ENCODE measurements at places on chromosomes 4 and X.

DNA sequence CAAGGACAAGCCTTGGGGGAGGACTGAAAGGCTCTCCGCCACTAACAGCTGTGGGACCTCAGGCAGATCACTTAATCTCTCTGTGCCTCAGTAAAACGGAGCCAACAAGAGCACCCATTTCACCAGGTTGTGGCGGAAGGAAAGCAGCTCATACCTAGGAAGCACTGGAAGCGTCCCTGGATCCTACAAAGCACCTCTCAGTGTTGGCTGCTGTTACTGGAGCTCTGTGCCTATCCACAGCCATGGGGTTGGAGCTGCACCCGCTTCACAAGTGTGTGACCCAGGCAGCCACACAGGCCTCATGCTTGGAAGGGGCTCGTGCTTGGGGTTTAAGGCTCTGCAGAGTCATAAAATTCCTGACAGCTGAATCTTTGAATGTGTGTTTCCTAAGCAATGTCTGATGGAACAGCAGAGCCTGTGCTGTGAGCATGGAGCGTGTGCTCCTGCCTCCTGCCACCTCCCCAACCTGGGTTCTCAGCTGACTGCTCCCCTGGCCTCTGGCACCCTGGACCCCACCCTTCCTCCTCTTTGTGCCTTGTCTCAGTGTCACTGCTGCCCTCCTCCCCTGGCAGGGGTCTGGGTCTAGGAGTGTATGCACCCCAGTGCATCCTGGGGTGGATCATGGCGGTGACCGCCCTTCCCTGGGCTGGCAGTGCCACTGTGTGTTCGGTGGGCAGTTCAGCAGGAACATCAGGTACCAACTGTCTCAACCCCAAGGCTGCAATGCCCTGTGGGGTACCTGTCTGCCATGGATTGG, 14.4 kb upstream of the MAN2B2 start:
- no peak for DNase-seq

- no peak for DNase-seq
These were observed 312.4 kb downstream of the ARHGAP10 start for GRCh38 chr4:148044089-148044911.

DNA sequence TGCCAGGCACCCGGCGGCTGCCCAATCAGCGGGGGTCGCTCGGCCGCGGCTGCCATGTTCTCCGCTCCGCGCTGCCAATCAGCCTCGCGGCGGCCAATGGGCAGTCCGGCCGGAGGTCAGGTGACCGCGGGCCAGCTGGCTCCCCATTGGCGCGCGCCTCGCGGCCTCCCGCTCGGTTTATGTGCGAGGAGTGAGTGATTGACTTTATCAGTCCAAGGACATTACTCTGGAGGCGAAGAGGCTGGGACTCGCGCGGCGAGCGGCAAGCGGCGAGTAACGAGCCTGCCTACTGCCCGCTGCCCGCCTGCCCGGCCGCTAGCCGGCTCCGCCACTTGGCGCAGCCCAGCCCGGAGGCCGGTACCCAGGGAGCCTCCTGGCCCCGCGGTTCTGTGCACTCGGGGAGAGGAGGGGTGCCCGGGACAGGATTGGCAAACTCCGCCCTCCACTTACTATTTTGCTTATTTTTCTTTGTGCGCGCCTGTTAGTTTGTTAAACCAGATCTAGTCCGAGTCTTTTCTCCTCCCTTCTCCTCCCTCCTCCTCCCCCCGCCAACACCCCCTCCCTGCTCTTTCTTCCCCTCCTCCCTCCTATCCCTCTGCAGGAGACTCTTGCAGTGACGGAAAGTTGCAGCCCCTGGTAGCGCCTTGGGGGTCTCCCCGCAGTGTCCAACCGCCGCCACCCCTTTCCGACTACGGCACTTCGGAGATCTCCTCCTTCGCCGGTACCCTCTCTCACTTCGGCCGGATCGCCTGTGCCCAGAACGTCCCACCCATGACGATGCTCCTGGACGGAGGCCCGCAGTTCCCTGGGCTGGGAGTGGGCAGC, at the start of gene ZIC3:
Gene ZIC3 (plus strand): TSS at position 207 of the 825 bp plus-strand sequence. CDS start 565 bp downstream, at position 772.
- peak; percentile 84 for DNase-seq

GRCh38 chr4:80033581-80033980, 39.4 kb downstream of the ANTXR2 start:
- no peak for DNase-seq

DNA sequence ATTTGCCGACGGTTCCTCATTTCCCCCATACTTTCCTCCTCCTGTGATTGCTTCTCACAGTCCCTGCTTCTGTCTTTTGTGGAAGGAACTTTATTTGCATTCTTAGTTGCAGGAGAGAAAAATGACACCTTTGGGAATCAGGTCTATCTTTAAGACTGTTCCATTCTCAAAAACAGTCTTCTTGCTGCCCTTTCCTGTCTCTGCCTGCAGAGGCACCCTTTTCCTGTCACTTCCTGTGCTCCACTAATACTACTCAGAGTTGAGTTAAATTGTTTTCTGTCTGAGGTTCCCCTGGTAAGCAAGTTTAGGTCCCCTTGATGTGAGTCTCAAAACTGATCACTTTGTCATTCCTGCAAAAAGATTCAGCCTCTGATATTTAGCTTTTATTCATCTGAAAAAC, 208.8 kb upstream of the CLNK start:
- no peak for DNase-seq

GRCh38 chr4:150624055-150624454, 42.1 kb downstream of the MAB21L2 start:
- DNase-seq: no peak

GRCh38 chr4:26175006-26175786, 145.6 kb upstream of the RBPJ start:
- DNase-seq: no peak

DNA sequence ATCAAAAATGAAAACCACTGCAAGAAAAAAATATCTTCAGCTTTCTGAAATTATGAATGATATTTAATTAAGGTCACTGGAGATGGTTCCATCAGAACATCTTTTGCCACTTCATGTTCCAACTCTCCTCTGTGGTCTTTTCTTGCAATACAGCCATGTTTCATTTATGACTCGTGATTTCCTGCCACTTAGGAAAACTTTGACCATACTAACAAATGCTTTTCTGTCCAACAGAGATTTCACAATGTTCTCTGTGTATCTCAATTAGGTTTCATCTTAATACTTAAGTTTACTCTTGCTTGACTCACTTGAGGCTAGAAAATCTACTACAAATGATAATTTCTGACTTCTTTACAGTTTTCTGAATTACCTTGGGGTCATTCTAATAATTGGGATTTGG, 330.9 kb downstream of the CXXC4 start:
- DNase-seq: no peak

DNA sequence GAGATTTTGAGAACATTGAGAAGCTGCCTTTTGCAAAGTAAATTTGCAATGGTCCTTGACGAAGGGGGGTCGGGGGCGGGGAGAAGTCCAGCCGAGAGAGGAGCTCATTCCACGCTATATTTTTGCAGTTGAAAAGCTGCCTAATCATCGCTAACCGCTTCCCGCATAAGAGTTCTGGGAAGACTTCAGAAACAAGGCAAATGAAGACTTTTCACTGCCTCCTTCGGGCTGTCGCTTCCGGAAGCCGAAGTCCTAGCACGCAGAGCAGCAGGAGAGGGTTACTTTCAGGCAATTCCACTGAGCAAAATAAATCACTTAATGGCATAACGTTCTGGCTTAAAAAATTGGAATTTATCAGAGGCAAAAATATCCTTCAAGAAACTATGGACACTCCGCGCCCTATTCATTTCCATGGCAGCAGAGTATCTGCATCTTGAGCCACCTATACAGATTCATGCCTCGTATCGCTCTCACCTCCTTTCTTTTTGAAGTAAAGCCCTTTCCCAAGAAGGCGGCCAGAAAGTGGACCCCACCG, 2.6 kb upstream of the LRAT start:
- peak; percentile 20 for DNase-seq

DNA sequence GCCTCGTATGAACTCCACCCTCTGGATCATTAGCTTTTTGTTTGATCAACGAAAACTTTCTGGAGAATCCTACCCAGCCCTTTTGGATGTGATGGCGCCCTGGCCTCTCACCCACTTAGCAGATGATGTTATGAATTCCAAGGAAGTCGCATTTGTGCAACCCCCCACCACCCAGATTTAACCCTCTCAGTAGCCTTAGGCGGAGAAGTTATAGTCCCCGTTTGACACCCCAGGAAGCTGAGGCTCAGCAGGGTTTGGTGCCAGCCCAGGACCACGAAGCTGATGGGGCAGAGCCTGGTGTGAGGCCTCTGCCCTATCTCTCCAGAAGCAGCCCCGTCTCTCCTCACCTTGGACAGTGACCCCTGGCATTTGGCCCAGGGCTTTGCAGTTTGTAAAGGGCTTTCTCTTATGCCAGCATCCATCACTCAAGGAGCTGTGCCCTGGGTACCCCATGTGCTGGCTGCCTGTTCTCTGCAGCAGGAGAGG, 1.0 kb downstream of the WFS1 start:
- DNase-seq: no peak

DNA sequence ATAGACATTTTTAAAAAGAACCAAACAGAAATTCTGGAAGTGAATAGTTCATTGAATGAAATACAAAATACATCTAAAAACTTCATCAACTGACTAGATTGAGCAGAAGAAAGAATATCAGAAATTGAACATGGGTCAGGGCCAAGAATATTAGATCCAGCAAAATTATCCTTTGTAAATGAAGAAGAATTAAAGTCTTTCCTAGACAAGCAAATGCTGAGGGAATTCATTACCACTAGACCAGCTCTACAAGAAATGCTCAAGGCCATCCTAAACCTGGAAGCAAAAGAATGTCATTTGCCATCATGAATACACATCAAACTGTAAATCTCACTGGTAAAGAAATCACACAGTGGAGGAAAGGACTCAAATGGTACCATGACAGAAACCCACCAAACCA, 72.7 kb upstream of the RPL34 start:
- DNase-seq: no peak

- no peak for DNase-seq
These were observed 614.3 kb downstream of the FAM133A start for GRCh38 chrX:94288325-94288724.

DNA sequence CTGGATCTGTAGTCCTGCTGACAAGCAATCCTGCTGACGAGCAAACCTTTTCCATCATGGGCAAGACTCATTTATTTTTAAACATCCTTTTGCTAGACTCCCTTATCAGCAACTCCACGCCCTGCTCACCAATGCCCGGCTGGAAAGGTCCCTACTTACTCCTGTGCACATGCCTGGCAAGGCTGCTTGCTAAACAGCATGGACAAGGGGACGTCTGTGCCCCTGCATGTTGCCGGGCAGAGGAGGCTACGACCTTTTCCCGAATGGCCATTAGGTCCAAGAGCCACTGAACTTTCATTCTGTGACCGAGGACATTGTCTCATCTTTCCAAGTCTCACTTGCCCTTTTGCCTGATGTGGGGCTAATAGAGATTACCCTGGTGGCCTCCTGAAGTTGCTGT, 98.6 kb downstream of the MGST2 start:
- no peak for DNase-seq

- no peak for DNase-seq
These were observed 27.7 kb downstream of the UVSSA start for GRCh38 chr4:1374706-1375045.

DNA sequence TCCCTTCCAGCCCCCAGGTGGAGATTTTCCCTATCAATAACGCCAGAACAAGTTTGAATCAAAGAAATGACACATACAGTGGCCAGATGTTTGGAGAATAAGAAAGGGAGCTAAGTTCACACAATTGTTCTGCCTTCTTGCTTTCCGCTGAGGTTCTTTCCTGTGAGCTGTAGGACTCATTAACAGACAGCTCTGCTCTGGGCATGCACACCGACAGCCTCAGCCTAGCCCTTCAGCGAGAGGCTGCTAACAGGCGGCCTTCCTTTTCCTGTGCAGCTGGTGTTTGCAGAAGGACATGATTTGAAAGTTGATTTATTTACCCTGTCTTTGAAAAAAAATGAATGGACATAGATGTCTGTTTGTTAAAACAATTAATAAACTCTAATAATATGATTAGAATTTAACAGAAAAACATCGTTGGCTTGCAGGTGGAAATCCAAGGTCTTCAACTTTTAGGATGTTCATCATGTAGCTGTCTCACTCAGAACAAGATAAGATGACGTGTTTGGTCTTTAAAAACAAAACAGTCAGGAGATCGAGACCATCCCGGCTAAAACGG, 183.3 kb downstream of the KDR start:
- no peak for DNase-seq

DNA sequence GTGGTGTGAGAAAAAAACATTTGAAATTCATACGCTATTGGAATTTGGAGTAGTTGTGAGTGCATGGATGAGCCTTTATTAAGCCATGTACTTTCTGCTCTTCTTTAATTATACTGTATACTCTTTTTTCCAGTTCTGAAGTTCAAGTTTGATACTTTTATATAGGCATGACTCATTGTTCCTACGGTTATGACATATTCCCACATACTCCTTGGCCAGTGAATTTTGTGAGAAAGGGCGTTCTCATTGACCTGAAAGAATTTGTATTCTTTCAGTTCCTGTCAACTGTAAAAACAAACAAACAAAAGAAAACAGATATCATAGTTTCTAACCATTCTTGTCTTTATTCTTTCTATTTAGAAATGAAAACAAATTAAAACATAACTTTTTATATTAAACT, 407.3 kb downstream of the MAPK10 start:
- no peak for DNase-seq

DNA sequence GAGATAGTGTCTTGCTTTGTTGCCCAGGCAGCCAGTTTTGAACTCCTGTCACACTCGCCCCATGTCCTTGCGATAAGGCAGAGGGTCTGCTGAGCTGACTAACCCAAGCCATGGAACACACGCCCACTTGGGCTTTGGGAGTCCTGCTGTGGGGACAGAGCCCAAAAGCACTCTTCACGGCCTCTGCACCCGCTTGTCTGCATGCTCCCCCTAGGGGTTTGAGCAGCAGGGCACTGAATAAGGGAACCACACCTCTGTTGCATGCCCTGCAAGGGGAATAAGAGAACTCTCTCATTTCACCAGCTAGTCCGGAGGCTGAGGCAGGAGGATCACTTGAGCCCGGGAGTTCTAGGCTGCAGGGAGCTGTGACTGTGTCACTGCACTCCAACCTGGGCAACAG, 166.0 kb downstream of the STAG2 start:
- DNase-seq: peak; percentile 15

DNA sequence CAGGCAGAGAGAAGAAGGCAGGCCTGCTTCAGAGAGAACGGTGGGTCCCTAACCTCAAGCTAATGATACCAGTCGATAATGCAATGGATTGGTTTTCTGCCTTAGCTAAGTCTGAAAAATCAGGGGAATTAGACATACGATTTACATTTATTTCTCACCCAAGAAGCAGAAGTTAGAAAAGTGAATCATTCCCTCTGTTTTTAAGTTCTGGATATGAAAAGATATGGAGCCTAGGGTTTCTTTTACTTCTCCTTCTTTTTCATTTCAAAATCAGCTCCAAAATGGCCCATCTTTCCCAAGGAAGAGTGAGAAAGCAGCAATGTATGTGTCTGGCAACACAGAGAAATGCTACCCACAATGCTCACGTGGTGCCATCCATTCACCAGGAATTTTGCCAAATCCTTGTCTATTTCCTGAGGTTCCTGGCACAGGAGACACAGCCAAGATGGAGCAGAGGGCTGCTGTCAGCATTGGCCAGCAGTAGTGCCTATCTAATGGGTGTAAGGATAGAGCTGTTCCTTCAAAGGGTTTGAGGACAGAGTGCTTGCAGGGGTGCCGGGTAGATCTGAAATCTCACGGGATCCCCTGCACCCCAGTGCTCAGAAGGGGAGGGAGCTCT, 231.5 kb downstream of the MAML3 start:
- DNase-seq: no peak

- no peak for DNase-seq
These were observed 30.0 kb downstream of the CDKL5 start for GRCh38 chrX:18455384-18455783.
